ENCODE measurements at places on chromosomes 3 and 15.

DNA sequence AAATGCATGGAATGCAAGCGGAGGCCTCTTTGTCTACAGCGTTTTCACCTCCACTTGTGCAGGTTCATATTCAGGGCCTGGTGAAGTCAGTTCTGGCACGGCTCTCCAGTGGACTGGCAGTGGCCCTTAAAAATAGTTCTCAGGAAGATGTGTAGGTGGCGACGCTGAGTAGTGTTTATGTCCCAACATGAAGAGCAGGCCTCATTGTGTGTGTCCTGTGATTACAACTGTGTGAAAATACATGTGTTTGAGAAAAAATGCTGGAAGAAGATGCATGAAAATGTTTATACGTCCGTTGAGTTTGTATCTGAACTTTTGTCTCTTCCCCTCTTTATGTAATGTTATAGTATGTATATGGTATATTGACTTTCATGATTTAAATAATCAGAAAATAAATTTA, 7.2 kb downstream of the LIPC start:
- DNase-seq: peak; percentile 39

DNA sequence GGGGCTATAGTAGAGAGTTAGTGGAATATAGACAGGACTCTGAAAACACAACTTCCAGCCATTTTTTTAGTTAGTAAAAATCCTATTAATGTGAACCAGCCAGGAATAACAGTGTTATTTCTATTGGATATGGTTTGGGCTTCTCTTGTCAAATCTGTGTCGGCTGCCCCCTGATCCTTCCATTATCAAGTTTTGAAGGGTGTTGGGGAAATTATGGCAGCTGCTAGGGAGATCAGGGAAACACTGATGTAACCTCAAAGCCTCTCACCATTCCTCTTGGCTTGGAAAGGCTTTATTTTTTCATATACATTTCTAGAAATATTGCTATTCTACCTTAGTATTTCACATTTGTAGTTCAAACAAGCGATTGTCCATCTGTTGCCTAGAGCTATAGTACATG, 293.7 kb upstream of the TPRG1 start:
- DNase-seq: no peak

GRCh38 chr3:184384856-184385422, 5.1 kb downstream of the CHRD start:
- DNase-seq: no peak

- no peak for DNase-seq
Observed at GRCh38 chr3:30630238-30631030, 24.0 kb downstream of the TGFBR2 start.

DNA sequence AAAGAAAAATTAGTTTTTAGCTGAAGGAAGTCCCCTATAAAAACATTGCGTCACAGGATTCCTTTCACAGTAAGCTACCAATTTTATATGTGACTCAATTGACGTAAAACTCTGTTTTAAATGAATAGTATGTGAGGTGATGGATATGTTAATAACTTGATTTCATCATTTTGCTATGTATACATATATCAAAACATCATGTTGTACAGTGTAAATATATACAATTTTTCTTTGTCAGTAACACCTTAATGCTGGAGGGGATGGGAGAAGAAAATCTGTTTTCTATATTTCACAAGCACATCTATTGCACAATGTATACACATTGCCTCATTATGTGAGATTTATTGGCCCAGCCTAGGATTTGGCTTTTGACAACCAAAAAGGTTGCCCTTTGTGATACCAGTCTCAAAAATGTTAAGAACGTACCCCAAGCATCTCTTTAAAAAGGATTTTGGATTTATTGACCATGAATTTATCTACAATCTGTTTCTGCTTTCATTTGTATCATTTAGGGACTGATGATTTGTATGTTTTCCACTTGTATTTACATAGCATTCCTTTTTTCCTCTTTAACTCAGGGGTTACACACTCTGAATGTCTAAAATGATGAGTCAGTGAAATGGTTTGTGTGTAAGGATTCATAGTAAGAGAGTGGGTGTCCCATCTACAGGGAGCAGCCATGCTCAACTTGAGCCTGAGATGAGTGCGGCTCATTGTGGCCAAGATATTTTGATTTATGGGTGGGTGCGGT, 62.6 kb downstream of the CRTC3 start:
- DNase-seq: no peak

All from ELF-1 (cell line).